ENCODE measurements at places on chromosomes 4 and X. TPM values are rescaled to one million over a fixed set of nuclear protein-coding genes. Genes with fewer than 3 reads are reported as not detected.

SEL1L3 gene
- polyA plus RNA-seq, result 20.4 TPM

ETDB gene
- not detected for polyA plus RNA-seq

HMGN5 gene
- 31.1 TPM for polyA plus RNA-seq

CT45A1 gene
- polyA plus RNA-seq, result not detected

YY2 gene
- polyA plus RNA-seq, result 1.2 TPM

TRIM61 gene
- polyA plus RNA-seq, result 9.6 TPM

SNX25 gene
- polyA plus RNA-seq, result 11.2 TPM

VEGFC gene
- not detected for polyA plus RNA-seq

CCKAR gene
- polyA plus RNA-seq, result not detected

HELT gene
- polyA plus RNA-seq, result not detected

NDNF gene
- not detected for polyA plus RNA-seq

PNMA3 gene
- not detected for polyA plus RNA-seq

AKAP4 gene
- not detected for polyA plus RNA-seq

SRD5A3 gene
- polyA plus RNA-seq, result 16.1 TPM

CBLL2 gene
- not detected for polyA plus RNA-seq

ANOS1 gene
- 0.20 TPM for polyA plus RNA-seq

TMEM144 gene
- polyA plus RNA-seq, result 1.7 TPM

PDZD4 gene
- not detected for polyA plus RNA-seq

HSFX1 gene
- polyA plus RNA-seq, result not detected

BEX5 gene
- polyA plus RNA-seq, result 0.48 TPM

CDS1 gene
- polyA plus RNA-seq, result not detected

ARHGEF9 gene
- polyA plus RNA-seq, result 15.1 TPM

MTNR1A gene
- not detected for polyA plus RNA-seq

TCP11X2 gene
- polyA plus RNA-seq, result not detected

TMEM31 gene
- polyA plus RNA-seq, result not detected

NSDHL gene
- polyA plus RNA-seq, result 32.9 TPM

GPC4 gene
- polyA plus RNA-seq, result 0.06 TPM

ADH1C gene
- 0.23 TPM for polyA plus RNA-seq
